ENCODE measurements at places on chromosomes 12 and 14.

DNA sequence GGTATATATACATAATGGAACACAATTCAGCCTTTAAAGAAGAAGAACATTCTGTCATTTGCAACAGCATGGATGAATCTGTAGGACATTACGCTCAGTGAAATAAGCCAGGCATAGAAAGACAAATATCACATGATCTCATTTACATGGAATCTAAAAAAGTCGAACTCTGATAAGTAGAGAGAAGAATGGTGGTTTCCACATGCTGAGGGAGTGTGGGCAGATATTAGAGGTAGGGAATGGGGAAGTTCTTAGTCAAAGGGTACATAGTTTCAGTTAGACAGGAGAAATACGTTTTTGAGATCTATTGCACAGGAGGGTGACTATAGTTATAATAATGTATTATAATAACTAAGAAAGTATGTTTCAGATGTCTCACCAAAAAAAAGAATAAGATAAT lies 71.4 kb downstream of the ADAMTS20 start:
- DNase-seq, result no peak

DNA sequence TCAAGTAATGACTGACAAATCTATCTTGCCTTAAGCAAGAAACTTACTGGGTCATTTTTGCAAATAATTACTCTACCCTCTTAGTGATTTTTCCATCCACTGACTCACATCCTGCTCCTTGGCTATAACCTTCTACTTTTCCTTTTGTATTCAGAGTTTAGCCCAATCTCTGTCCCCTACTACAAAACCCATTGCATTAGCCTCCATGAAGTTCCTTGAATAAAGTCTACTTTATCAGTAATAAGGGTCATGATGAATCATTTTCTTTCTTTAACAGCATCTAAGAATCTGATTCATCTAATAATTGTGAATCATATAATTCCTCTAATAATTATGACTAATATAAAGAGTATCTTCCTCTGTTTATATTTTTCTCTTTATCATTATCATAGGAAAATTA lies 132.6 kb downstream of the NTS start:
- peak; percentile 5 for DNase-seq

DNA sequence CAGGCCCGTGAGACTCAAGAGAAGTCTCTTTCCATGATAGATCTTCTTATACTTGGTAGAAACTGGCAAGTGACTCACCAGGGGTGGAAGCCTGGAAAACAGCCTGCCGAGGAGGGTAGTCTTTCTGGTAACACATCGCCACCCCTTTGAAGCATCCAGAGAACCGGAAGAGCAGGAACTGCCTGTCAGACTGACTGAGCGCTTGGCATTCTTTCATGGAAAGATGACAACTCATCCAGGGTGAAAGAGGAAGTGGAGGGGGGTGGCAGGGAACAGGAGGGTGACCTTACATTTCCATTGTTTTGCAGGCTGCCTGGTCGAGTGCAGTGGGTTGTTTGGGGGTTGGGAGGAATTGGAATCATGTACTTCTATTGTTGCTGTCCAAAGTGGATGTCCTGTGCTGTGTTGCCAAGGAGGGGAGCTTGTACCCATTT lies 34.5 kb downstream of the PRKCH start:
- peak; percentile 46 for DNase-seq

- peak; percentile 76 for DNase-seq
These were observed 55.5 kb downstream of the FGD4 start for GRCh38 chr12:32454866-32455265.

DNA sequence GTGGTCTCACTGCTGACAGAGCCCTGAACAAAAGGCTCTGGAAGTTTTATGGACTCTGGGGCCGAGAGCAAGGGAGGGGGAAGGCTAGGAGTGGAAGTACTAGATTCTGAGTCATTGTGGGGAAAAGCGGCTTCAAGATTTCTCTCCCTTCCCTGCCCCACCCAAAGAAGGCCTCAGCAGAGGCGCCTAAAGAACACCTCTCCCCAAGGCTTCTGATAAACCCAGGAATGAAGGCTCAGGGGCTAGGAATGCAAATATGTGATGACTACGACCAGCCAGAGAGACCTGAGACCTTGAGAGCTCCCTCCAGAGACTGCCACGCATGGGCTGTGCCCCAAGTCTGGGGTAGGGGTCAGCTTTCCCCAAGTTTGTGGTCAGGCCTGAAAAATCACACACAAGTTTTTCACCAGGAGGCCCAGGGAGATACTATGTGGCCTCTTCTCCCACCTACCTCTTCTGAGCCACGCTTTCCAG lies 130.7 kb upstream of the HIF1A start:
- peak; percentile 96 for DNase-seq

GRCh38 chr12:15196678-15197505 lies 24.3 kb downstream of the RERG start:
- no peak for DNase-seq

DNA sequence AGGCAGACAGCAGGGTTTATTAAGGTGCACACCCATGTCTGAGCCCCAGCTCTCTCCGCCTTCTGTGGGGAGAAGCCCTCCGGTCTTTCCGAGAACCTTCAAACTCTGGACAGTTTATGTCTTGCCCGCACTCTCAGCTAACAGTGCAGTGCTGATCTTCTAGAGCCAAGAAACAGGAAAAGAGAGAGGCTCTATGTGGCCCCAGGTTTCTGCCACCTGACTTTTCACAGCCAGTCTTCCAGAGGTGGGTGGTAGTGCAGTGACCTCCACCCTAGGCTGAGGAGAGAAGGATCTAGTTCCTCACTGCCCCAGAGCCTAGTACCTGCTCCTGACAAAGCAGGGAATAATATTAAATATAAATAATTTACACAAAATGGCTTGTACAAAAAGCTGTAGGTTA lies 4.0 kb upstream of the SLC22A17 start:
- no peak for DNase-seq

- no peak for DNase-seq
These were observed 12.1 kb upstream of the ALDH2 start for GRCh38 chr12:111754671-111755070.

DNA sequence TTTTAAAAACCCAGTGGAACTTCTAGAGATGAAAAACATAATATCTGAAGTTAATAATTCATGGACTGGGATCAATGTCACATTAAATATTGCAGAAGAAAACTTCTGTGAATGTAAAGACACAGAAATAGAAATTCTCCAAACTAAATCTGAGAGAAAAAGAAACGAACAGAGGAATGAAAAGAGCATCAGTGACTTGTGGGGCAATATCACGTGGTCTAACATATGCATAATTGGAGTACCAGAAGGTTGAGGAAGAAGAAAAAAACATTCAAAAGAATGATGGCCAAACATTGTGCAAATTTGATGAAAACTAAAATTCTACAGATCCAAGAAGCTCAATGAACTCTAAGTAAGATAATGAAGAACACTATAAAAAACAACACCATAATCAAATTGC lies 130.8 kb downstream of the EFCAB11 start:
- DNase-seq, result no peak

GRCh38 chr12:47870175-47870781 lies 34.5 kb downstream of the VDR start:
- DNase-seq, result peak; percentile 79

DNA sequence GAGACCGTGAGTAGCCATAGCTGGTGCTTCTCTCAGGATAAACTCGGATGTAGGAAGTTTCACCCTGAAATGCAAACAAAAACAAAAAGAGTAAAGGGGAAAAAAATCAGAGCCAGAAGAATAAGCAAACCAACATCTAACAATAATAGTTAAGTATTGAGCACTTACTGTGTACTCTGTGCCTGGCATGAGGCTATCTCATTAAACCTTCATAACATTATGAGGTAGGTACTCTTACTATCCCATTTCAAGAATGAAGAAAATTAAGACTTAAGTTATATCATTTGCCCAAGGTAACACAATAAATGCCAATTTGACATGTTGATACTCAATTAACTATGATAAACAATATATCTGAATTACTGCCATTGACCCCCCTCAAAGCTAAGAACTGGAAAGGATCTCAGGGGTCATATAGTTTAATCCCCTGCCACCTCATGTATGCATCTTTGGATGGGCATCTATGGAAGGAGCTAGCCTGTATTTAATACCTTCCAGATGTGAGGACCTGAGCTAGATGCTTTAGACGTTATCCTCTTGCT lies 7.4 kb downstream of the SRSF9 start:
- no peak for DNase-seq

- no peak for DNase-seq
These were observed at the start of gene CATSPERB for GRCh38 chr14:91731986-91732385. Gene CATSPERB (minus strand): TSS chr14:91732086. CDS start chr14:91729479, 2,607 bp downstream.

GRCh38 chr12:61272441-61272840 lies 987.8 kb upstream of the USP15 start:
- no peak for DNase-seq

DNA sequence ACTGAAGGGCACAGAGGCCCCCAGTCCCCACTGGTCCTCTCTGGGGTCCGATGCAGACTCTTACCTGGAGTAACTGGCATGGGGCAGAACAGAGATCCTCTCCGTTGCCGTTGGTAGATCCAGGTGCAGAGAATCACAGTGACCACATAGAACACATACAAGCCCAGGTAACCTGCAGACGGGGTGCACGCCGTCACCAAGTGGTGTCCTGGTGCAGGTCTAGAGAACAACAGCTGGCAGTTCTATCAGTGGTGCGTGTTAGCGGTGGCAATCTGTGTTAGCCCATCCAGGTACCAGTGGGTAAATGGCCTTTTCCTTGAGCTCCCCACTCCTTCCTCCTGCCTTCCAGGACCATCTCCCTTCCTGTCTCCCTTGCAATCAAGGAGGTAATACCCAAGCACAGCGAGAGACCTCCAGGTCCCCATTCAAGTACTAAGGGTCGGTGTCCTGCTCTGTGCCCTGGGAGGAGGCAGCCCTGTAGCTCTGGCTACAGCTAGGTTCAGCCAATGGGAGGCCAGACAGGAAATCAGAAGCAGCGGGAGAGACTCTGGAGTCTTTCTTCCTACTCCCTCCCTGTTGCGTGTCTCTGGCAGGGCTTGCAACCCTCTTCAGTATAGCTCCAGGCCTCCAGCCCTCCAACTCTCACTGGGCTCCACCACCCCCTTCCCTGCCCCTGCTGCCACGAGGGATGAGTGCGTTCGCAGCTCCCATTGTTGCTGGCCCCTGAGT lies 15.8 kb downstream of the SLC8B1 start:
- no peak for DNase-seq

- peak; percentile 96 for DNase-seq
These were observed 124.4 kb downstream of the RAD51B start for GRCh38 chr14:67943947-67944346.

- peak; percentile 58 for DNase-seq
These were observed 69.0 kb downstream of the PPM1H start for GRCh38 chr12:62865937-62866336.
